ENCODE measurements at places on chromosomes 2 and 18.

- DNase-seq: no peak
Measured at GRCh38 chr18:59655676-59656075, 41.5 kb downstream of the CCBE1 start.

- DNase-seq: no peak
Measured at GRCh38 chr2:68799140-68800026, 64.8 kb downstream of the ARHGAP25 start.

- DNase-seq: no peak
Measured at GRCh38 chr2:149000158-149000938, 38.2 kb upstream of the LYPD6B start.

DNA sequence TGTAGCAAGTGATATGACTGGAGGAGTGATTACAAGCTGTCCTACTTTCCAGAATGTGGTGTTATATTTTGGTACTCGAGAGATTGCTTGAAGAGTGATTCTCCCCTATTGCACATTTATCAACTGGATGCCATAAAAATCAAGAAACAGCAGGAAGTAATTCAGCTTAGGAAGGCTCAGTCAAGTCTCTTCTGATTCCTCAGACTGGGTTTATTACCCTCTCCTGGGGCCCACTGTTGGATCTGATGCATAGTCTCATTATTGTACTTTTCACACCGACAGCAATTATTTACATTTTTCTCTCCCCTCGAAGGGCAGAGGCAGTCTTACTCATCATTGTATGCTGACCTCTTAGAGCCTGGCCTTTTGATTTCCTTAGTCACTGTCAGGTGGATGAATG, 9.3 kb downstream of the NOSTRIN start:
- no peak for DNase-seq

GRCh38 chr2:20484810-20485611, 38.1 kb downstream of the RHOB start:
- no peak for DNase-seq

GRCh38 chr18:44453505-44453904, 227.2 kb upstream of the SETBP1 start:
- DNase-seq: no peak

GRCh38 chr18:63132819-63133200, 186.8 kb downstream of the BCL2 start:
- DNase-seq: no peak

- no peak for DNase-seq
Measured at GRCh38 chr2:118823633-118824032, 23.8 kb downstream of the EN1 start.

GRCh38 chr2:66573416-66573815, 138.5 kb downstream of the MEIS1 start:
- DNase-seq: no peak

GRCh38 chr18:26383454-26384270, 157.4 kb downstream of the TAF4B start:
- DNase-seq: no peak

GRCh38 chr2:4340536-4340935, 637.2 kb downstream of the DCDC2C start:
- DNase-seq: no peak

- no peak for DNase-seq
Measured at GRCh38 chr2:203326356-203326755, 1.8 kb upstream of the ABI2 start.

GRCh38 chr18:49708662-49709346, 104.5 kb downstream of the ACAA2 start:
- DNase-seq: no peak

DNA sequence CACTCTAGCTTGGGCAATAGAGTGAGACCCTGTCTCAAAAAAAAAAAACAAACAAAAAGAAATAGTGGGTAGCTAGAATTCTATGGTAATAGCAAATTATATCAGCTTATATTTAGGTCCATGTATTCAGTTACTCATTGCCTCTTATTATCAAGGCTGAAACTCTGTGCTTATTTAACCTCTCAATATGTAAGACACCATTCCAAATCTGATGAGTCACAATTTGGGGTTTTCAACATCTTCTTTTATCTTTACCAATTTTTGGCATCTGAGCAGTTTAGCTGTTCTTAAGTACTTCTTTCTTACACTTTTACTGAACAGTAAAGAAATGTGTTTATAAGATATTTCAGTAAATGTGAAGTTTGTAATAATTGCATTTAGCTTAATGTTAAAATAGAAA, 69.3 kb downstream of the TTC27 start:
- no peak for DNase-seq

GRCh38 chr2:111975053-111975552, 76.7 kb downstream of the MERTK start:
- no peak for DNase-seq

DNA sequence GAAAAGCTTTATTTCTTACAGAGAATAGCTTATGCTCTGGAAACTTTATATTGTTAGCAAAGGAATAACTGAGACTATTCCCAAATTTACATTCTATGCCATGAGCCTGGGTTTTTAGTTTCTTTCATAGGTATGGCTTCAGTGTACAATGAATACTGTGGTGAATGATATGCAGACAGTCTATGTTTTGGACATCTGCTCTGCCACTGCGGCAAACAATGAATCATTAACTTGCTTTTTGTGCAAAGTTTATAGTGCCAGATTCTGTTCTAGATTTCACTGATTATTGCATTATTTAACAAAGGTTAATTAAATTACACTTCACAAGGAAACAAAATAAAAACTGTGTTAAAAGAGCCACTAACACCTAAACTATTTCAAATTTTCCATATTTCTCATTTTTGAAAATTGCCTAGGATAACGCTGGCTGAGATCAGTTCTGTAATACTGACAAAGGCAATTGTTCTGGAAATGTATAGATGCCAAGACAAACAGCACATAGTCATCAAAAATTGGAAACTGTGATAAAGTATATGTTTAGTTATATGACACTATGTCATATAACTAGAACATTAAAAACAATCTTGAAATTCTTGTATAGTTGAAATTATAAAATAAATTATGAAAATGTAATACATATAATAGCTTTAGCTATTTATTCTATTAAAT, 74.7 kb downstream of the ITSN2 start:
- DNase-seq: no peak

DNA sequence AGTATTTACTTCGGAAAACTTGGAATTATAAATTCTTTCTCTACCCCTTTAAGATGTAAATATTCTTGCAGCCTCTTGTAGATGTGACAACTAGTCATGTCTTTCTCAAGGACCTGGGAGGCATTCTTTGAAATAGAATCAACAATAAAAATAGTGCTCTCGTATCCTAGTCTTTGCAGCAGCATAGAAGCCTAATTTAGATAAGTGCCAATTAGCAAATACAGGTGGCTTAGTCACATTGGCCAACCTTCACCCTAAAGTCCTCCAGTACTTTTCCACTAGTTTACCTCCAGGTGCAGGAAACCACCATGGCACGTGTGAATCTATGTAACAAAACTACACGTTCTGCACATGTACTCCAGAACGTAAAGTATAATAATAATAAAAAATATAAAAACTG, 3.5 kb upstream of the ZSWIM2 start:
- no peak for DNase-seq

- DNase-seq: no peak
Measured at GRCh38 chr2:78549766-78550165, 475.7 kb upstream of the REG3G start.

DNA sequence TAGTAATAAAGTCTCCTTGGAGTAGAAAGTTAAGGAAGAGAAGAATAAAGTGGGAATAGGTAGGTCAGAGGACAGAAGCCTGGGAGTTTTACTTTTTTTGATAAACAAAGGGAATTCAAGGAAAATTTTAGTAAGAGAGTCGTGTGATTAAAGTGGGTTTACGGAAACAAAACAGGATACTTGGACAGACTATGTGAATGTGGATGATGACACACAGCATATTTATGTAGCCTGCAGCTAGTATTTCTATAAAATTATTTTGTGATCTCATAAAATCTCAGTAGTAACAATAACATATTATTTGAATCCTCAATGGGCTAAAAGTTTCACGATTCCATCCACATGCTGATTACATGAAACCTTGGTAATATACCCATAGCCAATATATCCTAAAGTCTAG, 450.7 kb upstream of the PIK3C3 start:
- no peak for DNase-seq

All from stimulated activated CD8-positive, alpha-beta memory T cell treated with anti-CD3 and anti-CD28 coated beads, Interleukin-15, amount 100 ng/mL, for 48 hours (primary cell).